ENCODE measurements at places on chromosomes 5 and 9.

DNA sequence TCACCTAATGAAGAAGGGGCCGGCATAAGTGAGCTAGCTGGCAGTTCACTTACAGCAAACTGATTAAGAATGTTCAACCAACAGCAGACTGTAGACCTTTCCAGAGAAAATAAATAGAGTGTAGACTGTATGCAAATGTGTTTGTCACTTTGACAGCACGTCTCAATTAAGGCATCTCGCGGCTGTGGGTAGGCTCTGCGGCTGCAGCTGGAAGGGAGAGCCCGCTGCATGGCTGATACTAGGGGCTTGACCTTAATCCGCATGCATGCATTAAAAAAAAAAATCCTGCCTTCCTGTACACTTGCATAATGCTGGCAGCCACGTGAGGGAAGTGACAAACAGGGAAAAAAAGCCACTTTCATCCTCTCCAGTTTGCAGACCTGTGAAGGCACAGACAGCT, 82.3 kb downstream of the CRB2 start:
- DNase-seq: no peak

DNA sequence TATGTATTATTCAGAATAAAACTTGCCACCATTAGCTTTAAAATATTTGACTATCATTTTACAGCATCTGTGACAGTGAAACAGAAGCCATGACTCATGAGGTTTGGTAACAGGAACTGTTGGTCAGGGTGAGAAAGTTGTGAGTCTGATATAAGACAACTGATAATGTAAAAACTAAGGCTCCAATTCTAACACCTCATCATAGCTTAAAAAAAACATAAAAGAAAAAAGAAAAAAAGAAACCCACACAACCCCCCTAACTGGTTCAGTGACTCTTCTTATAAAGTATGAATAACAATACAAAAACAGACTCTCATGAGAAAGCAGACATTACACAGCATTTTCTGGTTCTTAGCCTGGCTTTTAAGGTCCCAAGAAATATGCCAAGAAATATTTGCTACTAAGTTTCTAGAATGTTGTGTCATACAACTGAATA, 85.8 kb downstream of the MRPS27 start:
- DNase-seq: no peak

- no peak for DNase-seq
Measured at GRCh38 chr5:34061993-34062392, 19.0 kb upstream of the C1QTNF3 start.

GRCh38 chr5:172502969-172503368, 48.6 kb upstream of the SH3PXD2B start:
- peak; percentile 1 for DNase-seq

DNA sequence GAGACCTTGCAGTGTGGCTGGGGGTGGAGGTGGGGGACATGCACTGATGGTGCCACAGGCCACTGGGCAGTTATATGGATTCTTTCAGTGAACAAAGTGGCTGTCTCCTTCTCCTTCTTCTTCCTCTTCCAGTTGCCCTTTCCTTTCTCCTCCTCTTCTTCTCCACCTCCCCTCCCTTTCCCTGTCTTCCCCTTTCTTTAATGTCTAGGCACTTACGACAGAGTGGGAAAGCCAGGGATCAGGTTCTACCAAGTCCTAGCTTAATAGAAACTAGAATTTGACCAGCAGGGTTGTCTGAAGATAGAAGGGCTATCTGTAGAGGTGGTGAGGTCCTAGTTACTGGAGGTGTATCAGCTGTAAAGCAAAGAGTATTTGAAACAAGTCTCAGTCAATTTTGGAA, 62.8 kb downstream of the COL15A1 start:
- no peak for DNase-seq

DNA sequence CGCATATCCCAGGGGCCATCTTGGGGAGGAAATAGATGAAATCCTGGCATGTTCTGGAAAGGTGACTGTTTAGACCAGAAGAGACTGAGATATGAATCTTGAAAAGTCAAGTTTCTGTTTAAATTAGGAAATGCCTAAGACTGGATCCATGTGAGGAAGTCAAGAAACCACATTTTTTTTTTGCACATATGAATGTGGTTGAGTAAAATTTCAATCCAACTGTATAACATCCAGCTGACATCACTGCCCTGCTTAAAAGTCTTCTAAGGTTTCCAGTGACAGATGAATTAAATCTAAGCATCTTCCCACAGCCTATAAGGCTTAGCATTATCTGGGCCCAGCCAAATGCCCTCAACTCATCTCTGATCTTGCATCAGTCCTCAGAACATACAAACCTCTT, 47.7 kb upstream of the TCERG1 start:
- DNase-seq: no peak

DNA sequence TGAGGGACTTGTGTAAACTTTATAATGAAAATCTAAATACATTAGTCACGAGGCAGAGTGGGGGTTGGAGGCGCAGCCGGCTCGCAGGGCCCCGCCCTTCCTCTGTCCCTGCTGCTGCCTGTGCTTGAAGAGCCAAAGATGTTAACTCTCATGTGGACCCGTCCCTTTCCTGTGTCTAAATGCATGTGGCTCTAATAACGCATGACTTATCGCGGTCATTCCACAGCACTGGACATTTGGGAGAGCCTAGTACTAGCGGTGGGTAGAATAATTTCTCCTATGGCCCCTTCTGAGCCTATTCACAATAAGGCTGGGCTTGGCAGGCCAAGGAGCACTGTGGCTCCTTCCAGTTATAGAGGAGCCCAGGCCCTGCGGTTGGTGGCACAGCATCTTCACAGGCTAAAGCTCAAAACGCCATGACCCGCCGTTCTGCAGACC, 82.3 kb upstream of the SIMC1 start:
- DNase-seq: no peak

DNA sequence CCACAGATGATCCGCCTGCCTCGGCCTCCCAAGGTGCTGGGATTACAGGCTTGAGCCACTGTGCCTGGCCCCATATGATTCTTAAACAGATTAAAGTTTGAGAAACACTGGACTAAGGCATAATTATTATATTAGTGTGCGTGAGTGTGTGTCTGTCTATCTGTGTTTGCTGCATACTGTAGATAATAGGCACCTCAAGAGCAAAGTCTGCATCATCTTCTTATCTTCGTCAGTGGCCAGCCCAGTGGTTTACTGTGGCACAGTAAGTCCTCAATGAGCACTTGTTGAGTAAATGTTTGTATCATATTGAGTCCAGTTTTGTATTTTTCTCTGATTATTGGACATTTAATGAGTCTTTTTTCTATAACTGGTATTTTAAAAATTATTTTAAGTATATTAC, 81.7 kb downstream of the ITGA1 start:
- no peak for DNase-seq

DNA sequence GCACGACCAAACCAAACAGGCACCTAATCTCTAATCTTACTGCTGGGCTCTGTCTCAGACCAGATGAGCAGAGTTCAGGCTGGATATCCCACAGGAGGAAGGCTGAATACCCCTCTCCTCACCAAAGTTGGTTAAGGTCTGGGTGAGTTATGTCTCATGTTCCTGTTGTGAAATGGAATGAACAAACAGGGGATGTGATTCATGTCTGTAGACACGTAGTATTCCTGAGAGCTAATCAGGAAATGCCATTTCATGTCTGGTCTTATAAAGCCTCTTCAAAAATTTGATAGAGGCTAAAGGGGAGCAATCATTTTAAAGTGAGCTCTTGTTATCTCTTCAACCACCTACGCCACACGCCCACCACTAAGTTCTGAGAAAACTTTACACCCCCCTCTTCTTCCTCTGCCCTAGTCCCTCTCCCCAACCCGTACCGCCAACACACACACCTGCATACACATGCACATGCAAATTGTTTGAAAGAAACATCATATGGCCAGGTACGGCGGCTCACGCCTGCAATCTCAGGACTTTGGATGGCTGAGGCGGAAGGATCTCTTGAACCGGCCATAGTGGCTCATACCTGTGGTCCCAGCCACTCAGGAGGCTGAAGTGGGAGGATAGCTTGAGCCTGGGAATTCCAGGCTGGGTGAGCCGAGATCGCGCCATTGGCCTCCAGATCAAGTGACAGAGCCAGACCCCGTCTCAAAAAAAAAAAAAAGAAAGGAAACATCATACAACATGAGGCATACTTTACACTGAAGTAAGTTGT, 69.8 kb upstream of the RAI14 start:
- DNase-seq: no peak

DNA sequence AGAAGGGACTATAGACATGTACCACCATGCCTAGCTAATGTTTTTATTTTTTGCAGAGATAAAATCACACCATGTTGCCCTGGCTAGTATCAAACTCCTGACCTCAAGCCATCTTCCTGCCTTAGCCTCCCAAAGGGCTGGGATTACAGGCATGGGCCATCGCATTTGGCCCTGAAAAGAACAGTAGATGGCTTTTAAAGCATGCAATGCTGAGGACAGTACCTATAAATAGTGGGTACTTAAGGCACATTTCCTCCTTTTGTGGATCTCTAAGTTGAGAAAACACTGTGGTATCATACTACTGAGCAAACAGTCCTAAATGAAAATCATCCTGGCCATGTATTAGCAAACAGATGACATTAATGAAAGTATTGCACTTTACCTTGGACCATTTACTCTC, 119.4 kb downstream of the TTC39B start:
- DNase-seq: no peak

DNA sequence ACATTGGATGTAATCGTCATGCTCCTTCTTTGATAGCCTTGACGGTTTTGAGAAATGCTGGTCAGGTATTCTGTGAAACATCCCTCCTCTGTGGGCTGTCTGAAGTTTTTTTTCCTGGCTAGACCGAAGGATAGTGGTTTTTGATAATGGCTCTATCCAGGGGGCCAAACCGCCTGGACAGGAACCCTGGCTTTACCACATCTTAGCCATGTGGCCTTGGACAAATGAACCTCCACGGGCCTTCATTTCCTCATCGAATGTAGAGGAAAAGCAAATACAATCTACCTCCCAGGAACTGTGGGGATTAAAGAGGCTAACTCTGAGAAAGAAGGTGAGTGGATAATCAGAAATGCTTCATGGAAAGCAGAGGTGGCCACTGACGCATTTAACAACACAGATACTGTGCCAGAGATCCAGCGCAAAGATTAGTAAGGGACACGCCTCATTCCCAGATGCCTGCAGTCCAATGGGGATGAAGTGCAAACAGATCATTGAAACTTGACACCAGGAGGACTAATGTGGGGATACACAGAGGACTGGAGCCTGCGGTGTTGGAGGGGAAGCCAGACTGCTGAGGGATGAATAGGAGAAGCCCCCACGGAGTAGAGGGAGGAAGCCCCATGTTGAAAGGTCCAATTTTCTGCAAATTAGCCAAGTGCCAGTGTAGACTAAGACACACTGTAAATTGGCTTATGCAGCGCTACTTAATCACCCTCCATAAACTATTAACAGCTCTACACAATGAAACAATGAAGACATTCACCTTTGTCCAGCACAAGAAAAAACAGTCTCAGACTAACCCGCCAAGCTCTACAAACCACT, 41.6 kb downstream of the MYO10 start:
- peak; percentile 59 for DNase-seq

GRCh38 chr5:228886-229285, 10.8 kb downstream of the SDHA start:
- DNase-seq: no peak

GRCh38 chr9:91698266-91698665, 251.8 kb downstream of the ROR2 start:
- no peak for DNase-seq

DNA sequence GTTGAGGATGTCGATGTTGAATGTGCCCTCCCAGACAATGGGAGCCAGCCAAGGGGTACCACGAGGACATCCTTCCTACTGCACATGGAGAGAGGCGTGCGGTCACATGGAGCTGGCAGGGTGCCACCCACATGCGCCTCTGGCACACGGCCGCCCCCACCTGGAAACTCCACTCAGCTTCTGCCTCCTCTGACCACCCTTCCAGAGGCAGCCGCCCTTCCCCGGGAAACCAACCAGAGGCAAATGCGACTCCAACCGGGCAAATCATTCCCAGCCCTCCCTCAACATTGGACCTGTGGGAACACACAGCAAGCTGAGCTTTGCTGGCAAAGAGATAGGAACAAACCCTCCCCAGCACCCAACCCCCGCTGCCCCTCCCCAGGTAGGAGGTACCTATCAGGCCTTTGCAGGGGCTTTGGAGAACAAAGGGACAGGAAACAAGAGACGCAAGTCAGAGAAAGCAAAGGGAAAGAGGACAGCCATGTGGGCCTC, 17.5 kb downstream of the ABO start:
- no peak for DNase-seq

- DNase-seq: no peak
Measured at GRCh38 chr9:114367366-114367765, 20.4 kb downstream of the AKNA start.

GRCh38 chr9:130866474-130866965, 30.1 kb downstream of the QRFP start:
- DNase-seq: peak; percentile 23

DNA sequence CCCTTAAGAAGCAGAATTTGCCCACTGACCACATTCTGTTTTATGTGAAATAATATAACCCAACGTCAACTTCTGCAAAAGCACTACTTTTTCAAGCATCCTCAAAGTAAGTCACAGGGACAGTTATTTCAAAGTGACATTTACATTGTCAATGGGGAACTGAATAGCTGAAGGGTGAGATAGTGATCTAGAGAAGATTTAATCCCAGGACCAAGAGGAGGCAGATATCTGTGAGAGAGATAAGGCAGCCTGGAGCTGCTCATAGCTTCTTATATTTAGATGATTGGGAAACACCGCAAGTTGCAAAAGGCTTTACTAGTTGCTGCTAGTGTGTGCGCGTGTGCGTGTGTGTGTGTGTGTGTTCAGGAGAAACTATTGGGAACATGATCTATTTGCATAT, 210.4 kb upstream of the RFX3 start:
- DNase-seq: no peak

DNA sequence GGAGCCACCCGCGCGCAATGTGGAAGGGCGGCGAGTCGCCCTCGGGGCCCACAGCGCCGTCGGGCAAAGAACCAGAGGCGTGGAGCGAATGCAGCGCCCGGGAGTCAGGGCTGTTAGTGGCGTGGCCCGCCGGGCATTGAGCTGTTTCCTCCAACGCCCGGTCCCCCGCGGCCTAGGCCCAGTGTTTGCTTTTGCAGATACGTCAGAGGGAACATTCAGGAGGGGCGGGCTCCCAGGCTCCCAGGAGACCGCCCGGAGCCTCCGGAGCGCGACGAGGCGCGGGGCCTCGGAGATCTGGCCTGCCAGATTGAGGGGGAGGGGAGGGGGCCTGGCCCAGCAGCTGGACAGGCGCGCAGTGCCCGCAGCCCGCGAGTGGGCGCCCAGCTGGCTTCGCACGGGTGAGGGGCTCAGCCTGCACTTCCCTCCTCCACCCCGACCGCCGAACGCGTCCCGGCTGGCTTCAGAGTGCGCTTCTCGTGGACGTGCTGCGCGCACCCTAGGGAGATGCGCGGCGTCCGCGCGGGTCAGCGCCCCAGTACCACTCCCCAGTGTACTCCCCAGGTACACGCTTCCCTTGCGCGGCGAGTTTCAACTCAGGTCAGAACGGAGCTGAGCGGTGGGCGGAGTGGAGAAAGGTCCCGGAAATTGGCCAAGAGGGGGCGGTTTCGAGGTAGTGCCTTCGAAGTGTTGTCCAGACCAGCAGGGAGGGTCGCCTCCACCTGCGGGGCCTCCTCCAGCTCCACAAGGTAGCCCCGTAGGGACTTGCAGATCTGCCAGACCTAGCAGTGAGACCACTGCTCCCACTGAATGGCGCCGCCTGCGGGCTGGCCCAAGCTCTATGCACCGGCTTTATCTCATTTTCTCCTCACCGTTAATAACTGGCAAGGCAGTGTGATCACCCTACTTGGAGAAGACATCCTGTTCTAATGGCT, 130.4 kb downstream of the TMEM174 start:
- DNase-seq: no peak
